Activated naive CD8-positive, alpha-beta T cell treated with anti-CD3 and anti-CD28 coated beads, Interleukin-2, amount 50 U/mL, for 16 hours (primary cell): ENCODE measurements at places on chromosomes 16 and 17.

DNA sequence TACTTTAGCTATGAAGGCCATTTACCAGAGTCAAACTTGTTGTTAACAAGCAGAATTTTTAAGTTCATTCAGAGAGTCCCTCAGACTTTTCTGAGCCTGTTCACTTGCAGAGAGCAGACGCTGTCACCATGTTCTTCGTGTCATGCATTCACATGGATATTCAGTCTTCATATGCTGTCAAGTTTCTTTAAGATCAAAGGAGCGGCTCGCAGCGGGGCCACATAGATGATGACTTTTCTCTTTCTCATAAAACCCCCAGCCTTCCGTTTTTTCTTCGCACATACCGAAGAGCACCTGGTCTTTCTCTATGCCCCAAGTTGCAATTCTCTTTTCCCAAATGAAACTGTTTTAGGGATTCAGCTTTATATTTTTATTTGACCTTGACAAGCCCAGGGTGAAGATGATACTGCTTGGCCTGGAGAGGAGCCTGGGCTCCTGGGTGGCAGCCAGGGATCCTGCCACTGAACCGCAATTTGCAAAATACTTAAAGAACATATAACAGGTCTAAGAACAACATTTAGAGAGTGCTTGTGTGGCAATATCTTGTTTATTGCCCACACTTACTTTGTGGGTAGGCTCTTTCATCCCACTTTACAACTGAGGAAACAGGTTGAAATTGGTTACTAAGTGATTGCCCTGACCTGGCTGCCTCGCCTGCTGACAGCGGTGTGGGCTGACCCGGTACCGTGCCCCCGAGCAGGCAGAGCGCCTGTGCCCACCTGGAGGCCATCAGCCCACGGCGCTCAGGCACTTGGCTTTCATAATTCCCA lies 22.9 kb downstream of the SEC14L1 start:
- DNase-seq = no peak

DNA sequence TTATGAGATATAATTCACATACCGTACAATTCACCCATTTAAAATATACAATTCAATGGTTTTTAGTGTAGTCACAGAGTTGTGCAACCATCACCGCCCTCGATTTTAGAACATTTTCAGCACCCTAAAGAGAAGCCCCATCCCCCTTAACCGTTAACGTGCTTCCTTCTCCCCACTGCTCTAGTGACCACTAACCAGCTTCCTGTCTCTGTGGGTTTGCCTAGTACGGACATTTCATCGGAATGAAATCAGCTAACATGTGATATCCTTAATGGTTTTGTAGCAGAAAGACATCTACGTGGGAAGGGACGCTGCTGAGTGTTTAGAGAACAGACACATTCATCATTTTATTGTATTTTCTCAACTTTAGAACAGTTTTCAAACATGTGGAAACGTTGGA lies 80.8 kb upstream of the HSBP1 start:
- no peak for DNase-seq

GRCh38 chr17:49117587-49118230 lies 14.9 kb upstream of the B4GALNT2 start:
- no peak for DNase-seq

- no peak for DNase-seq
Observed at GRCh38 chr17:40542558-40543411, 22.5 kb downstream of the CCR7 start.
